SJCRH30 (cell line): ENCODE measurements at places on chromosomes 12 and 14. TPM values are rescaled to one million over a fixed set of nuclear protein-coding genes. Genes with fewer than 3 reads are reported as not detected.

MTA1 gene
- 91.7 and 117 TPM in 2 replicates for total RNA-seq

DNA sequence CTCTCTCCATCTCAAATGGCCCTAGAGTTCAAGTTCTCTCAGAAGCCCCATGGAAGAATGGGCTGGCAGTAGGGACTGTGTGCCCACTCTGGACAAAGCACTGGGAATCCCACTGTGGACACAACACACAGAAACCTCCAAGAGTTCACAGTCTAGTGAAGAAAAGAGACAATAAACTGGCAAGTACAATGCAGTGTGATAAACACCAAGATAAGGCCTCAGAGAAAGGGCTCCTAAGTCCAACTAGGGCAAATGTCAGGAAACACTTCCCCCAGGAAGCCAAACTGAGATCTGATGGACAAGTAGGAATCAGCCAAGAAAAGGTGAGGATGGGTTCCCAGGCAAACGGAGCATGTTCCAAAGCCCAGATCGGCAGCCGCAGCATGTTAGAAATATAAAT is 5.4 kb downstream of the VSIG10 start:
- DNase-seq, result no peak

GPR137C gene
- total RNA-seq, result 2.5 and 2.7 TPM in 2 replicates

FAM181A gene
- not detected in 2 replicates for total RNA-seq

GRCh38 chr12:116458492-116458891 is 100.7 kb upstream of the MAP1LC3B2 start:
- DNase-seq, result no peak

- DNase-seq, result peak; percentile 80
These were observed 240.1 kb upstream of the OR4E1 start for GRCh38 chr14:21913759-21914158.

GRCh38 chr12:68305278-68305677 is 26.9 kb downstream of the MDM1 start:
- no peak for DNase-seq

TAS2R31 gene
- 1.5 and 2.7 TPM in 2 replicates for total RNA-seq
